ENCODE measurements at places on chromosomes 7 and 10.

GRCh38 chr10:92727550-92727949, 37.8 kb downstream of the HHEX start:
- H3K4me1 ChIP-seq = peaks cover 36% of the 10 kb centered on the region
- no peaks in the 10 kb centered on the region for H3K27me3 ChIP-seq
- H3K27ac ChIP-seq = peak overlapping the region; percentile 71
- H3K36me3 ChIP-seq = no peaks in the 10 kb centered on the region
- no peak for DNase-seq
- no peak overlapping the region for H3K4me3 ChIP-seq

- no peaks in the 10 kb centered on the region for H3K27me3 ChIP-seq
- no peak overlapping the region for H3K4me3 ChIP-seq
- no peaks in the 10 kb centered on the region for H3K36me3 ChIP-seq
- H3K4me1 ChIP-seq = no peaks in the 10 kb centered on the region
- no peak overlapping the region for H3K27ac ChIP-seq
Measured at GRCh38 chr7:87106974-87107612, 45.2 kb upstream of the DMTF1 start.

DNA sequence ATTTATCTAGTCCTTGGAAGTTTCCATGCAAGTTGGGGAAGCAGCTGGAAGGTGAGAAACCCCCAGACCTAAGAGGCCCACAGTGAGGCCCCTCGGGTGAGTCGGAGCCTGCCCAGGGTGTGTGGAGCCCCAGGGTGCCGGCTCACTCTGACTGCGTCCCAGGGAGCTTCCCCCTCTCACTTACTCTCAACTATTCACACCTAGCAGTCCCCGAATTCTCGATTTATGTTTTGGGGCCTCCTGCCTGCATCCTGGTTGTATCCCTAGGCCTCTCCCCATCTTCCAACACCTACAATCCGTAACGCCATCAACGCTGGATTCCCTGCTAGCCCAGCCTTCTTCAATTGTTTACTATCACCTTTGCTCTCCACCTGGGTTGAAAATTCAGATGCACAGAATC, 63.9 kb downstream of the PRKAG2 start:
- H3K27me3 ChIP-seq = no peaks in the 10 kb centered on the region
- no peak overlapping the region for H3K27ac ChIP-seq
- no peak overlapping the region for H3K4me3 ChIP-seq
- no peak for DNase-seq

DNA sequence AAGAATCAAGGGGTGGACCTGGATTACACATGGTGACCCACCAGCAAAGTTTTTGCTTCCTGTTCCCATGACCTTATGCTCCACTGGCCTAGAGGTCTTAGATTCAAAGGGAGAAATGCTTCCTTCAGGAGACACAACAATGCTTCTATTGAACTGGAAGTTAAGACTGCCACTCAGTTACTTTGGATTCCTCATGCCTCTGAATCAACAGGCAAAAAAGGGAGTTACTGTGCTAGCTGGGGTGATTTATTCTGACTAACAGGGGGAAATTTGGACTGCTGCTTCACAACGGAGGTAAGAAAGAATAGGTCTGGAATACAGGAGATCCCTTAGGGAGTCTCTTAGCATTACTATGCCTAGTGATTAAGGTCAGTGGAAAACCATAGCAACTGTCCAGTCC, 10.3 kb downstream of the TMEM229A start:
- no peak for DNase-seq
- H3K36me3 ChIP-seq = no peaks in the 10 kb centered on the region
- no peak overlapping the region for H3K27ac ChIP-seq
- no peaks in the 10 kb centered on the region for H3K27me3 ChIP-seq

- H3K36me3 ChIP-seq = no peaks in the 10 kb centered on the region
- no peak overlapping the region for H3K4me3 ChIP-seq
- DNase-seq = no peak
- no peaks in the 10 kb centered on the region for H3K4me1 ChIP-seq
- no peak overlapping the region for H3K27ac ChIP-seq
Measured at GRCh38 chr10:75371010-75371409, 30.6 kb downstream of the ZNF503 start.

DNA sequence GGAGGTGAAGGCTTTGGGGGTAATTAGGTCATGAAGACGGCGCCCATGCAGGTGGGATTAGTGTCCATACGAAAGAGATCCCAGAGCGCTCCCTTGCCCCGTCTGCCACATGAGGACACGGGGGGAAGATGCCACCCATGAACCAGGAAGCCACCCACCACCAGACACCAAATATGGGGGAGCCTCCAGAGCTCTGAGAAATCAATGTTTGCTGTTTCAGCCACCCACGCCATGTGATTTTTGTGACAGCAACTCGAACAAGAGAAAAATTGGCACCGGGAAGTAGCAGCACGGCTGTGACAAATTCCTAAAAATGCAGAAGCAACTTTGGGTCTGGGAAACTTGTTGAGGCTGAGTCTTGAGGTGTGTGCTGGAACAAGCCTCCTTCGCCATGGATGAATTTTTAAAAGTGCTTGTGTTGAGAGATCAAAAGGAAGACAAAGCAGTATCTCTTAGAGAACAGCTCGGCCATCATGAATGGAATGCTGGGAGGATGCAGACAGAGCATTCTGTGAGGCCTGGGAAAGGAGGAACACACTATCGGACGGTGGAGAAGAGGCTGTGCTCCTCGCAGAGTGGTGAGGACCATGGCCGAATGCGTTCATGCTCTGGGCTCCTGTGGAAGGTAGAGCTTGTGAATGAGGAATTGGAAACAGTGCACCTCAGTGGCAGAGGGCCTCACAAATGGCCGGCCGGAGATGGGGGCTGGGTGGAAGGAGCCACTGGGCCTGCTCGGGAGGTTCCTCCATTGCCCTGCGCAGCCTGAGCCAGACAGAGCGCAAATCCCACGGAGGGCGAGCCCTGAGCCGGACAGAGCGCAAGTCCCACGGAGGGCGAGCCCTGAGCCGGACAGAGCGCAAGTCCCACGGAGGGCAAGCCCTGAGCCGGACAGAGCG, 277.5 kb downstream of the PTPRN2 start:
- H3K4me3 ChIP-seq = no peak overlapping the region
- no peaks in the 10 kb centered on the region for H3K36me3 ChIP-seq
- H3K4me1 ChIP-seq = no peaks in the 10 kb centered on the region
- no peaks in the 10 kb centered on the region for H3K27me3 ChIP-seq
- DNase-seq = no peak

- no peaks in the 10 kb centered on the region for H3K4me1 ChIP-seq
- H3K4me3 ChIP-seq = no peak overlapping the region
- peak; percentile 18 for DNase-seq
- no peaks in the 10 kb centered on the region for H3K27me3 ChIP-seq
- peaks cover 8% of the 10 kb centered on the region for H3K36me3 ChIP-seq
- no peak overlapping the region for H3K27ac ChIP-seq
Measured at GRCh38 chr10:11488126-11488525, 123.3 kb downstream of the USP6NL start.
